ENCODE measurements at places on chromosomes 12 and 14.

GRCh38 chr14:80491131-80491530 lies 279.8 kb upstream of the DIO2 start:
- DNase-seq: no peak

- DNase-seq: no peak
These were observed 175.4 kb upstream of the PWP1 start for GRCh38 chr12:107510211-107510610.

DNA sequence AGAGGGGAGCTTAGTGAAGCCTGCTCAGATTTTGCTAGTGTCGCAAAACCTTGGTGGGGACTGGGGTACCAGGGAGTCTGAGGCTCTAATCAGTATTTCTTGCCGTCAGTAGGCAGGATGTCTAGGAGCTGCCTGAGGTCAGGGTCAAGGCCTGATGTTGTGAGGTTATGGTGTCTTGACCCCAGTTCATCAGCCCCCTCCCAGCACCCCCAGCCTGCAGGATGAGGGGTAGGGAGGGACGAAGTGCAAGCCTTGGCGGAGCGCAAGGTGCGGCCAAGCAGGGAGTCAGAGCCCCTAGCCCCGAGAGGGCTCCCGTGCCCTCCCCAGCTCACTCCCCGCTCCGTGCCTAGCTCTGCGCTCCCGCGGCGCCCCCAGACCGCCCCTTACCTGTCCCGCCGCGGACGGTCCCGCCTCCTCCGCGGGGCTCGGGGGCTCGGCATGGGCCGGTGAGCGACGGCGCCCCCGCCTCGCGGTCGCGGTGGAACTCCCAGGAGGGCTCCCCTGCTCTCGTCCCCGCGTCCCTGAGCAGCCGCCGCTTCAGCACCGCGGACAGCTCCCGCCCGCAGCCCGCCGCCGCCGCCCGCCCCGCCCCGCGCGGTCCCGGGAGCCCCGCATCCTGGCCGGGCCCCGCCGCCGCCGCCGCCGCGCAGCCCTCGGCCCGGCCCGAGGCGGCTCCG lies 347 bp downstream of the SYNDIG1L start:
- peak; percentile 38 for DNase-seq

DNA sequence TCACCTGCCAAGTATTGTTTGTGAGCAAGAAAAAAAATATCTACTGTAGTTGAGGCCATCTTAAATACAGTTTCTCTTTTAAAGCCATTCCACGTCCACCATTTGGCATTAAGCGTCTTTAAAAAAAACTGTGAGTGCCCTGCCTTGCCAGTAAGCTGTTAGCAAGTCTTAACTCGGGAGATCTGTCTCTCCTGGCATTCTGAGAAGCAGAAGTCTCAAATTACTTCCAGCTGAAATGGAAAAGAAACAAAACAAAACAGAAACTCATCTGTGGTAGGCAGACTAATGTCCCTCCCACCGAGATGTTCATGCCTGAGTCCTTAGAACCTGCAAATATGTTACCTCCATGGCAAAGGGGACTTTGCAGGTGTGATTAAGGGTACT lies 126.2 kb downstream of the CRADD start:
- DNase-seq: peak; percentile 84

- DNase-seq: peak; percentile 91
These were observed 393 bp upstream of the DCAF5 start for GRCh38 chr14:69153152-69153872.

GRCh38 chr12:110023059-110023980 lies 24.1 kb downstream of the ANKRD13A start:
- DNase-seq: no peak

GRCh38 chr14:20116748-20117147 lies 6.2 kb downstream of the OR4K17 start:
- peak; percentile 82 for DNase-seq

GRCh38 chr12:98402091-98402490 lies 113.3 kb upstream of the TMPO start:
- DNase-seq: no peak

GRCh38 chr14:68506021-68506644 lies 286.7 kb downstream of the ZFP36L1 start:
- no peak for DNase-seq

DNA sequence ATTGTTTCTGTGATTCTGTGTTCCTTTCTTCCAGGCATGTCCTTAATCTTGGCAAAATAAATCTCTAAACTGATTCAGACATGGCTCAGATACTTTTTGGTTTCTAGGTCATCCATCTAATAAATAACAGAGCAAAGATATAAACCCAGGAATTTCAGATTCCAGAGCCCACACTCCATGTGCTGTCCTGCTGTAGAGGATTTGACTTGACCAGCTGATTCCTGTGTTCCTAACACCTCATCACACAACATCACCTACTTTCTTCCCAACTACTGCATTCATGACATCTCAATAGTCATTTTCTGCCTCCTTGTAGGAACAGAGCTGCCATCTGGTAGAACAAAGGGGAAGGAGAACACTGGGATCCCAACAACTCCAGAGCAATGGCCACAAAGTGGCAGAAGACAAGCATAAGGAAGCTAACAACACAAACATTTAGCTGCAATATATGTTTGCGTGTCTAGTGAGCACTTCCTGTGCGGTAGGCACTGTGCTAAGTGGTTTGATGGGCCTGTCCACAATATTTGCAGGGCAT lies 91.9 kb upstream of the OVCH1 start:
- DNase-seq: no peak

GRCh38 chr12:60752589-60752988 lies 1156.8 kb downstream of the SLC16A7 start:
- peak; percentile 44 for DNase-seq

GRCh38 chr12:16588812-16589211 lies 17.1 kb downstream of the LMO3 start:
- DNase-seq: no peak

DNA sequence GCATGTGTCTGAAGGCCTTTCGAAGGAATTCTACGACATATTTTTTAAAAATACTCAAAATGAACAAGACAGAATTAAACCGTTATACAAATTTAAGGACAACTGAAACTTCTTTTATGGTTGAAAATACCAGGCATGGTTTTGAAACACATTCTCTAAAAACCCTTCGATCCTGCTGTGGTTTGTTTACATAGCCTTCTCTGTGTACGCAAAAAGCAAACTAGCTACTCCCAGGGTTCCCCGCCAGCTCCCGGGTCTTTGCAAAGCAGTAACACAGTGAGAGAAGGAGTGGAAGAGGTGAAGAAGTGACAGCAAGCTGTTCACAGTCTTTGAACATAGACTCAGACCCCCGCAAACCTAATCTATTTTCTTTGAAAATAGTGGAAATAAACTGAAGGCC lies 2.2 kb upstream of the TC2N start:
- DNase-seq: no peak

DNA sequence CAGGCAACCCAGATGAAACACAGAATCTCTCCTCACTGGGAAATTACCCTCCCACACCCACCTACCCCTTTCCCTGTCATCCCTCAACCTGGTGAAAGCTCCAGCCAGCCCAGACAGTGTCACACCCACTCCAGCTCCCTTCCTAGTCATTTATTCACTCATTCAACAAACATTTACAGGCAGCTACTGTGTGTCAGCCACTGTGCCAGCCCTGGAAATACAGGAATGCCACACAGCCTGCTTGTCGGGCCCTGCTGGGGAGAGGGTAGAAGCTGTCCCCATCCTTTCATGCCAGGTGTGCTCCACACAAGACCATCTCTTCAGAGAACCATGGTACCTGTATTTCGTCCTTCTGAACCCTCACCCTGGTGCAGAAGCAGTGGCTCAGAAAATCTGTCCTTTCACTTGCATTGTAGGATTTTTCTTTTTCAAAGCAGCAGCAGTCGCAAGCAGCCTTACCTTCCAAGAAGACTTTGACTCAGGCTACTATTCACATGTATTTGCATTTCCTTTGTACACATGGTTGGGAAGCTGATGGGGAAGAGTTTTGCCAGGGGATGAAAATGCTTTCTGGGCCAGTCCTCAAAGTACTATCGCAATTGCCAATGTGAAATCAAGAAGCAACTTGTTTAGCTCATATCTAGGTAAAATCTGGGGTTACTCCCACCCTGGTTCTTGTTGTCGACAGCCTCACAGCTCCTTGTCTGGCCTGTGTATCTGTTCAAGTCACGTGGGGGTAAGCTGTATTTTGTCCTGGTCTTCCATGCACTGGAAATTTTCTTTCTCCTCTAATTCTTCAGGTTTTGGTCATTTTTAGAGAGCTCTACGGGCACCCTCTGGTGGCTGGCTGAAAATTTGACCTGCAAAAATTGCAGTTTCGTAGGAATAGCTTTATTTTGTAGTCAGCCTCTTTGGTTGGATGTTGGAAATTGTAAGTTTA lies 147.4 kb upstream of the EGLN3 start:
- DNase-seq: peak; percentile 42

DNA sequence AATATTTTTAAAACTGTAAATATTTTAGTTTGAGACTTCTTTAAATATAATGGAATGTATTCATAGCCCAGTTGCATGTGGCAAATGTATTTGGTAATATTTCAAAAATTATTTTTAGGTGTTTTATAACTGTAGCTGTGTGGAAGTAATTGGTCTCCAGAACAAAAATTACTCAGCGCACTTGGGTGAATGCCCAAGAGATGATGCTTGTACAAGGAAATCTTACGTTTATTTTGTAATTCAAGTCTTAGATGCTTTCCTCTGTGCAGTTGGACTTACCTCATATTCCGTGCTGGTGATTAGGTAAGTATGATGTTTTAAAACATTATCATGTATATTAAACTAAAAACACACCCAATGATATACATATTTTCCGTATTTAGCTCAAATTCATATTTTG lies 76.7 kb upstream of the SLCO1B1 start:
- DNase-seq: no peak

GRCh38 chr12:128970110-128970509 lies 116.8 kb downstream of the GLT1D1 start:
- DNase-seq: no peak

DNA sequence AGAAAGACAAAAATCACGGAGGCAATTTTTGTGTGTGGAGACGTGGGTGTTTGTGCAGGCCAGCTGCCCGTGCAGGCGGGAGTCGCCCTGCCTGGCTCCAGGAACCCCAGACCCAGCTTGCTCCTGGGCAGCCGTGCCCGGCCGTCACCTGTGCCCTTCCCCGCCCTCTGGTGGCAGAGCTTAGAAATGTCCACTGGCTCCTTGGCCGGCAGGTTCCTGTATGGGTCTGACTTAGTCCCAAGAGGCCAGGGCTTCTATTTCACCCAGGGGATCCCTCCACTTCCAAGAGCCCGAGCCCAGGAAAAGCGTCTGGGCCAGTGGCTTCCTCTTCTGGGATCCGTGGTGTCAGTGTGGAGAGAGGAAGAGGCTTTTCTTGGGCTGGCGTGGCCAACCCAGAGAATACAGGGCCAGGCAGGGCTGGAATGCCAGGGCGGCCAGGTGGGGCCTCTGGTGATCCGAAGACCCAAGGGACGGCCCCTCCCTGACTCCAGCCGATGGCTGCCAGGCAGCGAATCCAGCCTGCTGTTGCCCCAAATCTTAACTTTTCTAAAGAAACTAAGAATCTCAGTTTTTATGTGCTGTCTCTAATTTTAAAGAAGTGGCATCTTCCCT lies 120.9 kb downstream of the TMEM132C start:
- DNase-seq: peak; percentile 75

- DNase-seq: peak; percentile 19
These were observed 72.2 kb downstream of the TSPAN8 start for GRCh38 chr12:71085575-71085974.

- no peak for DNase-seq
These were observed 3.8 kb downstream of the KRT73 start for GRCh38 chr12:52614381-52615207.

DNA sequence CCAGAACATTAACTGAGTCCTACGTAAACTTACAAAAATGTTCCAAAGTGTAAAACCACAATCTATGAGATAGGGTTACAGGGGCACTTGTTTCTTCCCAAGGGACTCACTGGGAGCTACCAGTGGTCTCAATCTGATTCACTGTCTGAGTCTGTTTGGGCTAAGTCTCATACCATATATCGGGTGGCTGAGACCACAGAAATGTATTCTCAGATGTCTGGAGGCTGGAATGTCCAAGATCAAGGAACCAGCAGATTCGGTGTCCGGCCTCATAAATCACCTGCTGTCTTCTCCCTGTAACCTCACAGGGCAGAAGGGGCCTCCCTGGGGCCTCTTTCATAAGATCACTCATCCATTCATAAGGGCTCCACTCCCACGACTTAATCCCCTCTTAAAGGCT lies 616.3 kb upstream of the TMEM132C start:
- DNase-seq: no peak

- no peak for DNase-seq
These were observed 145.8 kb downstream of the NTF3 start for GRCh38 chr12:5577741-5578140.

GRCh38 chr12:70643939-70644338 lies 6.7 kb upstream of the PTPRB start:
- no peak for DNase-seq

GRCh38 chr14:92253381-92253894 lies 69.5 kb upstream of the SLC24A4 start:
- DNase-seq: no peak

DNA sequence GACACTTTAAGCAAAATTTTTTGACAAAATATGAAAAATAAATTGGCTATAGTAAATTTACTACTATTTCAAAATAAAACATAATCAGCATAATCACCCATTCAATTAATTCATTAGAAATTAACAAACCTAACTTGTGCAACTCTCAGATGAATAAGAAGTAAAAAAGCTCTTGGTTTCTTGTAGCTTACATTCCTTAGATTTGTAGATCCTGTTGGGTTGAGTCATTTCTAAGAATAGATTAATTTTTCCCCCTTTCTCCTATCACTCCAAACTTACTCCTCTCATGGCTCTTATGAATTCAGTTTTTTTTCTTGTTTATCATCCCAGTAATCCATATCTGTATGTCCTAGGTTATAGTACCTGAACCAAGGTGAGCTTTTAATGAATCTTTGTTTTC lies 230.9 kb upstream of the LRIG3 start:
- DNase-seq: no peak

GRCh38 chr14:67940486-67941455 lies 121.2 kb downstream of the RAD51B start:
- DNase-seq: no peak

DNA sequence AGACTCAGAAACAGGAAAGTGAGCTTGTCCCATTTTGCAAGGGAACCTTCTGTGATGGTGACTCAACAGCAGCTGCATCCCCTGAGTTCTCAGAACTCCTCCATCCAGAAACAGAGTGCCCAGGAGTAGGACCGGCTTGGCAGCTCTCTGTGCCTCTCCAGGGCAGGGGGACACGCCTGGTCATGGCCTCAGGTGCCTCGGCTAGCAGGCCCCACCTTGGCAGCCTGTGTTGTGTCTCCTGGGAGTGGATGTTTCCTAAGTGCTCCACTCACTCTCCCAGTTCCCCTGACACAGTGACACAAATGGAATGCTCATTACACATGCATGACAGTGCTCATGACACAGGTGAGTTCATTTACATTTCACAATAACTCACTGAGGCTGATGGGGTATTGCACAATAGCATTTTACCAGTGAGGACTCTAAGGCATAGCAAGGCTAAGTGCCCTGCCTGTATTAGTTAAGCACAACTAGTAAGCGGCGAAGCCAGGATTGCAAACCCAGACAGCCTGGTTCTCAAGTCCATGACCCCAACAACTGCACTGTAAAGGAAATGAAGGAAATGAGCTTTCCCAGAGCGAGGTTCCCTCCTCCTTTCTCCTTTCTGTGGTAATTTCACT lies 47.4 kb downstream of the CALM1 start:
- no peak for DNase-seq
